ENCODE measurements at places on chromosomes 6 and 20.

- no peak for DNase-seq
Measured at GRCh38 chr6:17280138-17280537, 1.0 kb upstream of the RBM24 start.

- DNase-seq: peak; percentile 83
Measured at GRCh38 chr6:3748208-3749066, 3.1 kb downstream of the PXDC1 start.

DNA sequence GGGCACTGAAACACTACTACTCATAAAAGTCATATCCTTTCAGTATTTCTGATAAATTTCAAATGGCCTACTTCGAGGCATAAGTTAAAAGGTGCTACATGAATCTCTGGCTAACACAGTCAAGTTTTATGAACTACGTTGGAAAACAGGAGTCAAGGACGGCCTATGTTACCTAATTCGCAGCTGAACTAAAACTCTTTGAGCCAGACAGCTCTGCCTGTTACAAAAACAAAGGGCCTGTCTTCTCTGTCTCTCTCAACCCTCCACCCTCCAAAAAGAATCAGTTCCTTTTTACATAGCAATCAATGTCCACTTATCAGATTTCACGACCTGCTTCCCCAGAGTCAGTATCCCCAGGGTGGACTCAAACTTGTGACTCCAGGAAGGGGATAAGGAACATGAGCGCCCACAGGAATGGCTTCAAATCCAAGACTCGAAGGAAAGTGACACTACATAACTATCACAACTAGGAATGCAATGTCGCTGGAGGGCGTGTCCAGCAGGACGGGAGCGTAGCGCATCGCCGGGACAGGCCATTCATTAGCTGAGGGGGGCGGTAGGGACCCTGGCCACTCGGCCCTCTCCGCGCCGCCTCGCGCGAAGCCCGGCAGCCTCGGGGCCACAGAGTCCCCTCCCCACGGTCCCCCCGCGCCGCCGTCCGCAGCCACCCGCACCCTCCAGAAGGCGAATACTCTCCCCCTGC is 591 bp downstream of the IBTK start:
- peak; percentile 80 for DNase-seq

DNA sequence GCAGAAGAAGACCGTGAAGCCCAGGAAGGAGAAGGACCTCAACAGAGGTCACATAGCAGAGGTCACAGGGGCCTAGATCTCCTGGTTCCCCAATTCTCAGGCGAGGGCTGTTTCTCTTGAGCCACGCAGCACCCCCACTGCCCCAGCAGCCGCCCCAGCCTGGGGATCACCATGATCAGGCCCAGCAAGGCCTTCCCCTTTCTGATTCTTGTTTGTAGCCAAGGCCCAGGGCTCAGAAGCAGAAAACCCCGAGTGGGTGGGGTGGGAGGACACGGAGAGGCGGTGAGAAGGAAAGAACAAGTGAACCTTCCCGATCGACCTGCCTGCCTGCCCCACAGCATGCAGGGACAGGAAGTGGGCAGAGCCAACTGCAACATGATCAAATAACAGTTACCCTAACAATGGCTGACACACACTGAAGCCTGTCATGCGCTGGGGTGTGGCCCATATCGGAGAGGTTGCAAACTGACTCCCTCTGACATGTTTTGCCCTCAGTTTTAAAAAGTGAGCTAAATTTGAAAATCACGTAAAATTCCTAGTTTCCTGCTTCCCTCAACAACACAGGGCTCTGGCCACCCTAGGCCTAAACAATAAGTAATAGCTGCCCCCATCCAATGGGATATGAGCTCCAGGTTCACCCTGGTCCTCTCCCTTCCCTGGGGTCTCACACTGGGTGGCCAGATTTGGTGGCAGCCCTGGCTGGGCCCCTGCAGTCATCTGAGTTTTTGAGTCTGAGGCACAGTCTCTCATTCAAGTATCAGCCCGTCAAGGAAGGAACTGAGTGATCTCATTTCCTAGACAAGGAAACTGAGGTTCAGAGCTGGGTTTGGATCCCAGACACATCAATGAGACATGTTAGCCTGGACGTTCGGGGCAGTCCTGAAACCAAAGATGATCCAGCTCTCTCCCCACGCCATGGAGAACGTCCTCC is 6.5 kb downstream of the PEDS1 start:
- DNase-seq: no peak

DNA sequence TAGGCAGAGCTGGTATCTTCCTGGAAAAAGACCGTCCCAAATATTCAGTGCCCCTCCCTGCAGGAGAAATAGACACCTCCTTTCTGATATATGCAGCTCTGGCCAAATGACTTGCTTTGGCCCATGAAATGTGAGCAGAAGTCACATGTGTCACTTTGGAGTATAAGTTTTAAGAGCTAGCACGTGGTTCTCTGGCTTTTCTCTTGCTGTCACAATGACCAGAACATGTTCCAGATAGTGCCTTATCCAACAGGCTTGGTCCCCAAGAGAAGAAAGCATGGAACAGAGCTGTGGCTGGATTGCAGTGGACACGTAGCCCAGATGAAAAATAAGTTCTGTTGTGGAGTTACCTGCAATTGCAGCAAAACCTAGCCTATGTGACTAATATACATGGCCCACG is 40.4 kb downstream of the UNC5CL start:
- DNase-seq: no peak

GRCh38 chr6:95364016-95364604 is 213.2 kb upstream of the MANEA start:
- no peak for DNase-seq

GRCh38 chr6:108361312-108361932 is 66.6 kb downstream of the AFG1L start:
- DNase-seq: no peak

DNA sequence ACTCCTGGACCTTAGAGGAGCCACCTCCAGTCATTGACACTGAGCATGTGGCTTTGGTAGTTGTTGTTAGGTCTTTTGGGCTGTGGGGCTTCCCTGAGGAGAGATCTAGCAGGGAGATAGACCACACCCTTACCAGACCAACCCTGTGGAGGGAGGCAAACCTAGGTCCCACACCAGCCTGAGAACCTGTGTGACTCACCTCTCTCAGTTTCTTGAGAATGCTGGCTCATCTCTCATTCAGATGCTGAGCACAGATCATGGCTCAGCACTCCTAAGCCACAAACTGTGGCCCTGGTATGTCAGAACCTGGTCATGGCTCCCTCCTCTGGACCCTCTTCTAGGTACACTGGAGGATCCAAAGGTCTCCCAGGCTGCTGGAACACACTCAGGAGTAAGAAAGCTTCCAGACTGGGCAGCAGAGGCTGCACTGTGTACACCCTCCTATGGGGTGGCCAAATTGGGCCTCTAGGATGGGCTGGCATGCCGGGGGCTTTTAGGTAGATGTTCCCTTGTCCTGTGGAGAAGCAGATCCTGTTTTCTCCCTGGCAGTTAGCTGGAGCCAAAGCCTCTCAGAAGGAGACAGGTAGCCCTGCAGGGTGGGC is 1294.5 kb downstream of the KHDRBS2 start:
- no peak for DNase-seq
